ENCODE measurements at places on chromosomes 4 and X. TPM values are rescaled to one million over a fixed set of nuclear protein-coding genes. Genes with fewer than 3 reads are reported as not detected.
A peak's percentile ranks its signal among the peaks of the same experiment; 100 is the strongest.

- peak; percentile 94 for DNase-seq
These were observed 30.4 kb downstream of the ADH7 start for GRCh38 chr4:99404595-99405287.

DNA sequence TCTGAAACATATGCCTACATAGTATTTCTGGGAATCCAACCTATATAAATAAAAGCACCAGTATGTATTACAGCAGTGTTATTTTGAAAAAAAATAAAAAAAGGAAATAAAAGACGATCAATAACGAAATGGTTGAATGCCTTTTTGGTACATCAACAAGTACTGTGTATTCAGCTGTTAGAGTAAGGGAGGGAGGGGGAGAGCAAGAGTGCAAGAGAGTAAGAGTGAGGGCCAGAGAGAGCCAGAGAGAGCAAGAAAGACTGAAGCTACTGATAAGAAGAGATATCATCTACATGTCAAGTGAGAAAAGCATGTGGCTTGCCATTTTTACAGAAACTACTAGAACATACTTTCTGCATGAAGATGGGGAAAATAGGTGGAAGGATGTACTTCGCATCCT, 1.8 kb downstream of the SPIN4 start:
- DNase-seq: no peak

GRCh38 chr4:76276813-76277212, 25.3 kb downstream of the FAM47E start:
- DNase-seq: no peak

- no peak for DNase-seq
These were observed 20.7 kb downstream of the FRMPD3 start for GRCh38 chrX:107470198-107470597.

DNA sequence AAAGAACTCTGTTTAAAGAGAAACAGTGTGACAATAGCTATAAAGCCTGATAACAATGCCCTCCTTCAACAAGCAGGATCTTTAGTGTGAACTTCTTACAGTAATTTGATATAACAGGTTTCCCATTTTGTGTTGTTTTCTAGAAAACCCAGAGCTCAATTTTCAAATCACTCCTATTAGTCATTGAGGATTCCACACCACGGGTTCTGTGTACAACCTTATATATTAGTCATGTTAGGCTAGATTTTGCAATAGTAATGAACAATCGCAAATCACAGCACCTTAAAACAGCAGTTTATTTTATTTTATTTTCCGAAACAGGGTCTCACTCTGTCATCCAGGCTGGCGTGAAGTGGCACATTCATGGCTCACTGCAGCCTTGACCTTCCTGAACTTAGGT, 1020.9 kb upstream of the INTU start:
- peak; percentile 57 for DNase-seq

- DNase-seq: no peak
These were observed 5.8 kb downstream of the SSR4 start for GRCh38 chrX:153800177-153800722.

DNA sequence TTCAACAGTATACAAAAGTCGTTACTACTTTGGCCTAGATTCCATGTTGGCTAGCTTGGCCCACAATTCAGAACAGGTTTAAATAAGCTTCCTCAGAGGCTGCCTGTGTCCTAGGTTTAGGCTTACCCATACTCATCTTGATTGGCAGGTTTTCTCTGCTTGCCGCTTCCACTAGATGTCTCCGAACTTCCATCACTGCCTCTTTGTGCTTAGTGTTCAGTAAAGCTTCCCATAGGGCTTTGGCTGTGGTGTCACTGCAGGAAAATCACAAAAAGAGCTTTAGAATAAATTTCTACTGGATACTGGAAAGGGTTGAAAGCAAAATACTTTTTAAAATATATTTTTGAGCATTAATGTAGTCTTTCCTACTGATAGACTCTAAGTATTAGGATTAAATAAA, 52.4 kb downstream of the SCFD2 start:
- DNase-seq: peak; percentile 19

DNA sequence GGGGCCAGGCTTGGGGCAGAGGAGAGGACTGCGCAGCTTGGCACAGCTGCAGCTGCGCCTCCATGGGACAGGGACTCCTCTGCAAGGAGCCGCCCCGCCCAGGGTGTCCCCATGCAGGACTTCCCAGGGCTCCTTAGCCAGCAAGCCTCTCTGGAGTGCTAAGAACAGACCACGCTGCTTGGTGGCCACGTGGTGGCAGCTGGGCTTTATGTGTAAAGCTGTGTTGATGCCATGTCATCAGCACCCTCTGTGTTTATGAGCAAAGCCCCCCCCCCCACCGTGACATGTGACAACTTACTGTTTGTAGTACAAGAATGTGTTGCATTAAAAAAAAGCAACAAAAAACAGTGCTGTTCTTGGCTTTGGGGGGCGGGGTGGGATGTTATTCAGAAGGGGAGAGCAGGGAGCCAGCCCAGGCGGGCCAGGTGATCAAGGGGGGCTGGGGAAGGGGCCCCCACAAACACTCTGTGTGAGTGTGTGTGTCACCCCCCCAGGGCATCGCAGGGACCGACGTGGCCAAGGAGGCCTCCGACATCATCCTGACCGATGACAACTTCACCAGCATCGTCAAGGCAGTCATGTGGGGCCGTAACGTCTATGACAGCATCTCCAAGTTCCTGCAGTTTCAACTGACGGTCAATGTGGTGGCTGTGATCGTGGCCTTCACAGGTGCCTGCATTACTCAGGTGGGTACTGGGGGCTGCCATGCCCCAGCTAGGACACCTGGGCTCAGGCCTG, 40.3 kb downstream of the ATP2B3 start:
- no peak for DNase-seq

GRCh38 chrX:47321386-47321785, 49.0 kb upstream of the ZNF157 start:
- no peak for DNase-seq

DNA sequence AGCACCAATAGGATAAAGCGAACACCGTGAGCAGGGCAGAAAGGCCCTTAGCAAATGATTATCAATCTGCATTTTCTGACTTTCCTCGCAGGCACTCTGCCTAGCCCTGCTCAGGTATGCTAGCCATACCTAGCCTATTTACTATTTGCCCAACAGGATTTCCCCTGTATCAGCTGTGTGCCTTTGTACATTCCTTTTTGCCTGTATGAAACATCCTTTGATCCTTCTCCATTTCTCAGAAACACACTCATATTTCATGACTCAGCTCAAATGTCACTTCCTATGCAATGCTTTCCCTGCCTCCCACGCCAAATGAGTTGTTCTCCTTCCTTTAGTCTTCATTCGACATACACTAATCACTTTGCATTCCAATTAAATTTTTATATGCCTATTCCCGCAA, 37.2 kb downstream of the PCDH7 start:
- peak; percentile 90 for DNase-seq

DNA sequence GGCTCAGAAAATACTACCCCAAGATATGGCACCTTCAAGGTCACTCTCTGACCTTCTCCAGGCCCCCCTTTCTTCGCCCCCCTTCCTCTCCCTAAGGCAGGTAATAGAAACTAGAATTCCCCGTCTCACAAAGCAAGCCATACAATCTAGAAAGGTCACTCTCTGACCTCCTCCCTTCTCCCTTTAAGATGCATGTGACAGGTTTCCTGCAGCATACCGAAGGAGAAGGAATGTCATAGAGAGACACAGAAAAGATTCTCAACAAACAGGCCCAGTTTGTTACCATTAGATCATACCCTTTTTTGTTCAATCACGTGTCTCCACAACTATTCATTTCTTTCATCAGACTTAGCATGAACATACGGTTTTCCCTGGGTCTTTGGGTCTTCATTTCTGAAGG, 51.2 kb upstream of the RBMXL3 start:
- no peak for DNase-seq

- DNase-seq: peak; percentile 37
These were observed 78.7 kb upstream of the DCLK2 start for GRCh38 chr4:149999485-150000074.

- DNase-seq: no peak
These were observed 140.0 kb upstream of the GUCY1A1 start for GRCh38 chr4:155526452-155527169.

PABPC5 gene
- not detected for total RNA-seq

ZNF41 gene
- total RNA-seq: 8.4 TPM

MCTS1 gene
- total RNA-seq: 71.9 TPM
